ENCODE measurements at places on chromosomes 13 and 19.

- DNase-seq, result peak; percentile 60
Measured at GRCh38 chr19:4523306-4524110, 5.2 kb upstream of the PLIN4 start.

GRCh38 chr13:107057028-107057631 lies 489.2 kb upstream of the ARGLU1 start:
- no peak for DNase-seq

- DNase-seq, result no peak
Measured at GRCh38 chr19:13718733-13719132, 45.6 kb upstream of the MRI1 start.

DNA sequence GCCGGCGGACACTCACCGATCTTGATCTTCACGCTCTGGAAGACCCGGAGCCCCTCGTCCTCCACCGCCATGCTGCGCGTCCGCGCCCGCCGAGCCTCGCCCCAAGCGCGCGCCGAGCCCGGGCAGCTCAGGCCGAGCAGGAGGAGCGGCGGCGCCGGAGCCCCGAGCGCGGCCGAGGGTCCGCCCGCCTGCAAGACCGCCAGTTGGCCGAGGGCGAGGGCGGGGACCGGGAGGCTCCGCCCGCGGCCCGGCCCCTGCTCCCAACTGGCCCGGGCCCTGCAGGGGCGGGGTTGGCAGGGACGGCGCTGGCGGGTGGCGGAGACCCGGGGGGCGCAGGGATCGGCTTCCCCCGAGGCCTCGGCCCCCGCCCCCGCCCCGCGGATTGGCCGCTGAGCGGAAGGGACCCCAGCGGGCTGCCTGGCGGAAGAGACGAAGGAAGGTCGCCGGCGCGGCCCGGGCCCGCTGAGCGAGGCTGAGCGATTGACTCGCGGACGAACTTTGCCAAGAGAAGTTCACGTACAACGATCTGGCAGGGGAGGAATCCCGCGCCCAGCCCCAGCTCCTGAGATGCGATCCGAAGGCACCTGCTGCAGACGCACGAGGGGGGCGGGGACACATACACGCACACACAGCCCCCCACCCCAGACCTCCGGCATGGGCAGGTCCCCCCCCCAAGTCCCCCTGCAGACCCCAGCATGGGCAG lies at the start of gene RASA3:
Gene RASA3, minus strand, starts transcription at position 205 of the 703 bp plus-strand sequence. Its CDS starts 134 bp downstream, at position 71.
- peak; percentile 81 for DNase-seq

- DNase-seq, result no peak
Measured at GRCh38 chr19:29324291-29324680, 111.3 kb upstream of the UQCRFS1 start.

DNA sequence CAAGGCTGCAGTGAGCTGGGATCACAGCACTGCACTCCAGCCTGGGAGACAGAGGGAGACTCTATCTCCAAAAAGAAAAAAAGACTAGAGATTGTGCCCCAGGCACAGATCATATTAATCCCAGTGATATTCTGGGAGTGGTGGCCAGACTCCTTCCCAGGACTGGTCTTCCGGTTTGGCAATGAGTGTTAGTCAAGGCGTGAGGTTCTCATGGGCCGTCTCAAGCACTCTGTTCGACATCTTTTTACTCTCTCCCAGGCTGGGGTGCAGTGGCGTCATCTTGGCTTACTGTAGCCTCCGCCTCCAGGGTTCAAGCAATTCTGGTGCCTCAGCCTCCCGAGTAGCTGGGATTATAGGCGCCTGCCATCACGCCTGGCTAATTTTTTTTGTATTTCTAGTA lies 5.3 kb upstream of the DPRX start:
- no peak for DNase-seq

GRCh38 chr13:104477261-104477660 lies 1411.0 kb upstream of the SLC10A2 start:
- no peak for DNase-seq

GRCh38 chr13:20610006-20610405 lies 43.0 kb downstream of the IFT88 start:
- DNase-seq, result no peak

DNA sequence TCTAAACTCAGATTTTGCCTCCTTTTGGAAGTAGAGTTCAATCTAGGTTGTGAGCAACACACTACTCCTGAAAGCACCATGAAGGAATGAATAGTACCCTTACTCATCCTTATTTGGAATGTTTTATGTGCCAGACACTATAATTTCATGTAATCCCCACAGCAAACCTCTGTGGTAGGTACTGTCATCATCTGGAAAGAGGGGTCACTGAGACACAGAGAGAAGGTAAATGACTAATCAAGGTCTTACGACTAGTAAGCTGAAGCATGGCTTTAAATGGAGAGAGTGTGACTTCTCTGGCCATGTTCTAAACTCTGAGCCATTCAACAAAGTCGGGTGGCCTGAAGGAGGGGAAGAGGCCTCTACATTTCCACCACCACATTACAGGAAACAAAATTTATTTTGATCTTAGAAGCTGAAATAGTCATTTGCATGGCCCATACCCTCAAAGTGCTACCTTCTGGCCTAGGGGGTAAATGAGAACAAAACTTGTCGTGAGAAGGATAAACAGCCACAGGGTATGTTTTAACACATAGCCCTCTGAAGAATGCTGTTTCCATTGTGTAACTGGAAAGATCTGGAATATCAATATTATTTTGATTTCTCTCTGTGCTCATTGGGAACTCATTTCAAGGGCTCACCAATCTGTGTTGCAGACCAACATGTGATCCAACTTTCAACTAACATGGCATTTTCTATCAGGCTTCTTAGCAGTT lies 180.8 kb upstream of the RFC3 start:
- DNase-seq, result no peak

DNA sequence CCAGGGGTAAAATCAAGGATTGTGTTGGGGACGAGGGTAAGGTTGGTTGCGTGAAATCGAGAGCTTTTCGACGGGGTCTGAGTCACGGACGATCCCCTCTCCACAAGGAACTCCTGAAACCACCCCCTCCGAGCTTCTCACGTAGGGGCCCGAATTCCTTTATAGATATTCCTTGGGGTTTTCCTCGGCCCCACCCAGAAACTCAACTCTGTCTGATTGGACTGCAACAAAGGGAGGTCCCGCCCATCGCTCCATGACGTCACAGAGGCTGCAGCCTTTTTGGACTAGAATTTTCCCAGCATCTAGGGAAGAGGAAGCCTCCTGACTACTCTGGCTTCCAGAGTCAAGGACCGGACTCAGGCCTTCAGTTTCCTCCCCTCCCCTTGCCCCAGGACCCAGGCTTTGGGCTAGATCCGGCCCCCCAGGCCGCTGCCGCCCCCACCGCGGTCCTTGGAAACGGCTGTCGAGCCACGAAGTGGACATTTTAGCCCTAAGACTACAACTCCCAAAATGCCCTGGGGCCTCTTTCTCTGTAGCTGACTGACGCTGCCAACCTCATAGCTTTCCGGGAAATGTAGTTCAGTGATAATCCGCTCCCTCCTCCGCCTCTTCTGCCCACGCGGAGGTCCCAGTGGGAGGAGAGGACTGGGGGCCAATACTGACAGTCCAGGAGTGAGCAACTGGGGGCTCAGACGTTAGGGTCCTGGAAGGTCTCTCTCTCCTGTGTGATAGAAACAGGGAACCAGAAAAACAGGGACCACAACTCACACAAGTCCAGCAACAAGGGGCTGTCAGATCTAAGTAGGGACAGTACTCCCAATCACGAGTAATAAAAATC lies at the start of gene IZUMO1:
Gene IZUMO1, minus strand, starts transcription at position 172 of the 838 bp plus-strand sequence. CDS start 1,050 bp downstream, outside the sequence.
- DNase-seq, result peak; percentile 69

GRCh38 chr13:104737713-104738112 lies 1671.5 kb upstream of the SLC10A2 start:
- no peak for DNase-seq

DNA sequence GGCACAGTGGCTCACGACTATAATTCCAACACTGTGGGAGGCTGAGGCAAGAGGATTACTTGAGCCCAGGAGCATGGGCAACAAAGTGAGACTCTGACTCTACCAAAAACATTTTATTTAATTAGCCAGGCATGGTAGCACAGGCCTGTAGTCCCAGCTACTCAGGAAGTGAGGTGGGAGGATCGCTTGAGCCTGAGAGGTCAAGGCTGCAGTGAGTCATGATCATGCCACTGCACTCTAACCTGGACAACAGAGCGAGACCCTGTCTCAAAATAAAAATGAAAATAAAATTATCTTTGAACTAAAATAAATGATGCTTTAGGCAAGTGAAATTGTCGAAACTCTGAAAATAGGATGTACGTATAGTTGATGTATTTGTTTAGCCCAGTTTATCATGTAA lies 8.2 kb upstream of the CLN5 start:
- no peak for DNase-seq

GRCh38 chr13:51584731-51585672 lies 740 bp downstream of the WDFY2 start:
- peak; percentile 74 for DNase-seq

DNA sequence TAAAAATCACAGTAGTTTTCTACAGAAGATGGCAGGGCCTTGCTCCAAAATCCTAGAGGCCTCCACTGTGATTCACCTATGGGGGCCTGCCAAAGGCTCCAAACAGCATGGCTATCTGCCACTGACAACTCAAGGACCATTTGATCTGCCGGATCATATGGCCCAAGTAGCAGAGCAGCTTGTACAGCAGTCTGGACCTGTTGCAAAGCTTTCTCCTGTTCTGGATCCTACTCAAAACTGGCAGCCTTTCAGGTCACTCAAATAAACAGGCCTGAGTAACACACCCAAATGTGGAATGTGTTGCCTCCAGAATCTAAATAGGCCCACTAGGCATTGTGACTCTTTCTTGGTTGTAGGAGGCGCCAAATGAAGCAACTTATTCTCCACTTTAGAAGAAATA lies 1049.3 kb downstream of the PCDH9 start:
- no peak for DNase-seq

Data from activated T-cell treated with anti-CD3 and anti-CD28 coated beads, Interleukin-2, amount 50 U/mL, for 72 hours (primary cell).